Activated naive CD4-positive, alpha-beta T cell treated with anti-CD3 and anti-CD28 coated beads for 36 hours (primary cell): ENCODE measurements at places on chromosomes 2 and 18. TPM values are rescaled to one million over a fixed set of nuclear protein-coding genes. Genes with fewer than 3 reads are reported as not detected.

The CDKL4 gene
- total RNA-seq, result not detected

The MYO3B gene
- total RNA-seq, result 0.17 TPM

The ACADL gene
- not detected for total RNA-seq

The CIB4 gene
- not detected for total RNA-seq

The TCF7L1 gene
- total RNA-seq, result not detected

The NEU2 gene
- not detected for total RNA-seq

GRCh38 chr18:70377857-70378701, 89.2 kb downstream of the SOCS6 start:
- no peak overlapping the region for H3K4me3 ChIP-seq
- no peak for DNase-seq
- no peaks in the 10 kb centered on the region for H3K4me1 ChIP-seq
- no peak overlapping the region for H3K27ac ChIP-seq
- no peaks in the 10 kb centered on the region for H3K36me3 ChIP-seq

- H3K4me1 ChIP-seq, result no peaks in the 10 kb centered on the region
- H3K4me3 ChIP-seq, result no peak overlapping the region
- DNase-seq, result peak; percentile 60
- H3K27me3 ChIP-seq, result no peaks in the 10 kb centered on the region
Observed at GRCh38 chr2:148201075-148202004, 180.4 kb downstream of the MBD5 start.

GRCh38 chr2:238136820-238137537, 1.5 kb upstream of the KLHL30 start:
- no peak overlapping the region for H3K4me3 ChIP-seq
- peaks cover 5% of the 10 kb centered on the region for H3K4me1 ChIP-seq
- H3K27me3 ChIP-seq, result no peaks in the 10 kb centered on the region
- H3K36me3 ChIP-seq, result no peaks in the 10 kb centered on the region
- DNase-seq, result no peak

DNA sequence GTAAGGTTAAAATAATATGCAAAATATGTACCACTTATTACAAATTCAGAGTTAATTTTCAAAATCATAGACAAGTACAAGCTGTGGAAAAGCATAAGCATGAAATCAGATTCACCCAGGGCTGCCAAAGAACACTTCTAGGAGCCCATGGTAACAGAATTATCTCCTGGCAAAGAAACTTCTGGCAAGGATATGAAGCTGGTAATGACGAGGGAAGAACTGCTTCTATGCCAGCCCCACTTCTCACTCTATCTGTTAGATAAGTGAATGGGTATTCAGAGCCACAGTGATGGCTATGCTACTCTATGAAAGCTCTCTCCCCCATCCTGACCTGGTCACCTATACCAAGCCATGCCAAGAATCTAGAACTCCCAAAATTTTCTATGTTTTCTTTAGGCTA, 36.9 kb upstream of the PDE1A start:
- no peak overlapping the region for H3K27ac ChIP-seq
- H3K4me1 ChIP-seq, result no peaks in the 10 kb centered on the region
- H3K36me3 ChIP-seq, result no peaks in the 10 kb centered on the region
- no peak overlapping the region for H3K4me3 ChIP-seq

GRCh38 chr2:12555012-12555645, 161.6 kb upstream of the TRIB2 start:
- H3K27me3 ChIP-seq, result no peaks in the 10 kb centered on the region
- H3K4me3 ChIP-seq, result peak overlapping the region; percentile 5
- H3K36me3 ChIP-seq, result peaks cover 1% of the 10 kb centered on the region
- H3K4me1 ChIP-seq, result peaks cover 35% of the 10 kb centered on the region
- DNase-seq, result peak; percentile 52
- peak overlapping the region; percentile 86 for H3K27ac ChIP-seq

- peaks cover 32% of the 10 kb centered on the region for H3K4me1 ChIP-seq
- H3K36me3 ChIP-seq, result no peaks in the 10 kb centered on the region
- H3K27me3 ChIP-seq, result peaks cover 2% of the 10 kb centered on the region
- H3K27ac ChIP-seq, result no peak overlapping the region
Observed at GRCh38 chr2:102037681-102038080, 45.9 kb downstream of the IL1R2 start.

DNA sequence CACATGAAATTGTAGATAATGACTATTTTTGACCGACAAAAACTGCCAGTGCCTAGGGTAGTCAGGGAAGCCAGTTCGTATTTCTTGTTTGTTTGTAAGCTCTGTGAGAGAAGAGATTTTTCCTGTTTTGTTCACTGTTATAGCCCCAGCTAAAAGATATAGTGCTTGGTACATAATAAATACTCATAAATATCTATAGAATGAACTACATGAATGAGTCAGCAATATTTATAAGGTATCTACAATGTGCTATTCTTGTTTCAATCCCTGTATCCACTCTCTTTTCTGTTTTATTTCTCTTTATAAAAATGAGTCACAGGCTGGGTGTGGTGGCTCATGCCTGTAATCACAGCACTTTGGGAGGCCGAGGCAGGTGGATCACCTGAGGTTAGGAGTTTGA, 275.6 kb upstream of the FANCL start:
- DNase-seq, result no peak
- no peak overlapping the region for H3K4me3 ChIP-seq
- no peaks in the 10 kb centered on the region for H3K36me3 ChIP-seq

GRCh38 chr18:9032519-9032918, 70.0 kb upstream of the NDUFV2 start:
- H3K4me1 ChIP-seq, result peaks cover 3% of the 10 kb centered on the region
- H3K27me3 ChIP-seq, result no peaks in the 10 kb centered on the region
- DNase-seq, result no peak
- H3K27ac ChIP-seq, result no peak overlapping the region

GRCh38 chr2:218431878-218432277, 13.0 kb downstream of the VIL1 start:
- no peaks in the 10 kb centered on the region for H3K36me3 ChIP-seq
- no peaks in the 10 kb centered on the region for H3K27me3 ChIP-seq
- H3K4me1 ChIP-seq, result no peaks in the 10 kb centered on the region

DNA sequence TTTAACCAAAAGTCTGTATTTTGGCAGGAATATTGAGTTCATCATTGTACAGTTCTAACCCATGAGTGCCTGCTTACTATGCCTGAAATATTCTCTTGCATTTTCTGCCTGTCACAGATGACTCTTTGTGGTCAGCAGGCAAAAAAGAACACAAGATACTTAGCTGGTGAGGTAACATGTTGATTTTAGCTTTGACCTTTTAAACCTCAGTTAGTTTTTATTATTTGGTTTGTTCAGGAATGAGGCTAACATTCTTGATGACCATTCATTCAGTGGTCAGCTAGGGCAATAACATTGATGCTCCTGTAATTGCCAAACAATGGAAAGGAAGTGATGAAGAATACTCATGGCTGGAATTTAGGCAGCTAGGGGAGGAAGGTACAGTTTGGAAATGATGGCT, 491.2 kb downstream of the PIK3C3 start:
- H3K36me3 ChIP-seq, result no peaks in the 10 kb centered on the region
- H3K27me3 ChIP-seq, result no peaks in the 10 kb centered on the region
- H3K27ac ChIP-seq, result no peak overlapping the region
- no peak overlapping the region for H3K4me3 ChIP-seq
- no peak for DNase-seq
- no peaks in the 10 kb centered on the region for H3K4me1 ChIP-seq

DNA sequence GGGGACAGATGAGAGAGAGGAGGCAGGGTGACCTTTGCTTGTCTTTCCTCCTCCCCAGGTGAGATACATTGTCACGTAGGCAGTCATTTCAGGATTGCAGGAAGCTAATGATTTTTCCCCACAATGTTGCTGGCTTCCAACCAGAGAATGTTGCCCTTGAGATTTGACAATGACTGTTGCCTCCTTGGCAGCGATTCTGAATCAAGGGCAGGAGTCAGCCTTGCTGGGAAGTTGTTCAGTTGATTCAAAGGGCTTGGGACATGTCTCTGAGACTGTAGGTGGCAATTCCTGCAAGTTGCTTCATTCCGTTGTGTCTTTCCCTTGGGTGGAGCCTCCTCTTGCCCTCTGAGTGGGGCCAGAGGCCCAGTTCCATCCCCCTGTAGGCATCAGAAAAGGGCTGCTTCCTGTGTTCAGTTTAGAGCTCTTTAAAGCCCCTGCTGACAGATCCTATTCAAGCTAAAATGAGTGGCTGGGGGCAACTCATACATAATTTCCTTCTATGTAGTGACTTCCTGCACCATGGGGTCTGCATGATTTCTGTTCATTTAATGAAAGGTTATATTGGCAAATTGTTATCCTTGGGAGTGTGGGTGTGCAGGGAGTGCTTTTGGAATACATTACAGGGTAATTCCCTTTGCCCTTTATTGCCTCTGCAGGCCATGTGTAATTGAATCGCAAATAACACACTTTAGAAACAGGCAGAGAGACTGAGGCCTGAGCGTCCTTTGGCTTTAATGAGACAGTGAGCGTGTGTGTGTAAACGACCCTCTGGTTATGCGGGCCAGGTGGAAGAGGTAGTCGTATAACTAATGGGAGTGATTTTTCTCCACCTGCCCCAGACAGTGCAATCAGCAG, 52.4 kb downstream of the GPR39 start:
- H3K4me1 ChIP-seq, result no peaks in the 10 kb centered on the region
- no peak for DNase-seq
- H3K27me3 ChIP-seq, result no peaks in the 10 kb centered on the region
- H3K4me3 ChIP-seq, result no peak overlapping the region
- no peak overlapping the region for H3K27ac ChIP-seq

DNA sequence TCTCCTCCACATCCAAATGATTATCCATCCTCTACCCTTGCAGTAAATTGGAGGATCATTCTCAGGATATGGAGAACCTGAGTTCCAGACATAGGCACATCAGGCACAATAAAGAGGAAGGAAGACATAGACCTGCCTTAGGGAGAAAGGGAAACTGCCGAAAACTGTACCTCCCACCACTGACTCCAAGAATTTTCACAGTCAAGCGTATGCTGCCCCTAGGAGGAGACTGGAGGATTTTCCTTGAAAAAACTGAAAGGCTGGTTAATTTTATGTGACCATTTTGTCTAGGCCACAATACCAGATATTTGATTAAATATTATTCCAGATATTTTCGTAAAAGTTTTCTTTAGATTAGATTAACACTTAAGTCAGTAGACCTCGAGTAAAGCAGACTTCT, 638.5 kb upstream of the PKDCC start:
- peaks cover 3% of the 10 kb centered on the region for H3K27me3 ChIP-seq
- DNase-seq, result no peak
- no peaks in the 10 kb centered on the region for H3K4me1 ChIP-seq
- H3K27ac ChIP-seq, result no peak overlapping the region
- H3K36me3 ChIP-seq, result no peaks in the 10 kb centered on the region

- no peak overlapping the region for H3K4me3 ChIP-seq
- peaks cover 8% of the 10 kb centered on the region for H3K4me1 ChIP-seq
- H3K27ac ChIP-seq, result no peak overlapping the region
- no peaks in the 10 kb centered on the region for H3K27me3 ChIP-seq
- no peaks in the 10 kb centered on the region for H3K36me3 ChIP-seq
Observed at GRCh38 chr2:231364961-231365810, 30.3 kb upstream of the B3GNT7 start.

DNA sequence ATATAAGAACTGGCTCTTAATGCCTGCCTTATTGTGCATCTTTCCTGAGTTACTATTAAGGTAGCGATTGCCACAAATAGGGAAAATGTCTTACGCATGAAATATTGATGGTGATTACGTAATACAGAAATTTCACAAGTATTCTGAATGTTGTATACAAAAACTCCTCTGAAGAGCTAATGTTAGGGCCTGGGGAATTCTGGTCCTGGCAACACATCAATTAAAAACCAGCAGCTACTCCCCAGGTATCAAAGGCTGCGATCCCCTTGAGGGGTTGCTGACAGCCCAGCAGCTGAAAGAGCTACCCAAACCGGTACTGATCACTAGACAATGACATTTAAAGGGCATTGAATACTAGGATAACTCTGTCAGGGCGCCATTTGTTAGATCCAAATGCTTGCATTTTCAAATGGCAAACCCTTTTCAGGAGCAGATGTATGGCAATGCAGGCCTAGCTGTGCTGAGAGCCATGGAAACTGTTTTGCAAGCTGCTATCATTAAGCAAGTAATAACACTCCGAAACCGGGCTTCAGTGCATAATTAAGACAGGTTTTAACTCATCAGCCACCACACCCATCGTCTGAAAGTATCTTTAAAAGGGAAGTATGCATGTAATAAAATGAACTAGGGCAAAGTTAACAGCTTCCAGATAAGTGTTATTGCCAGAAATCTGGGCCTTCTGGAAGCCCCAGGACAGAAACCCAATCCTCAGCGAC, 78.4 kb downstream of the CLHC1 start:
- no peak overlapping the region for H3K4me3 ChIP-seq
- H3K27ac ChIP-seq, result no peak overlapping the region
- no peak for DNase-seq

DNA sequence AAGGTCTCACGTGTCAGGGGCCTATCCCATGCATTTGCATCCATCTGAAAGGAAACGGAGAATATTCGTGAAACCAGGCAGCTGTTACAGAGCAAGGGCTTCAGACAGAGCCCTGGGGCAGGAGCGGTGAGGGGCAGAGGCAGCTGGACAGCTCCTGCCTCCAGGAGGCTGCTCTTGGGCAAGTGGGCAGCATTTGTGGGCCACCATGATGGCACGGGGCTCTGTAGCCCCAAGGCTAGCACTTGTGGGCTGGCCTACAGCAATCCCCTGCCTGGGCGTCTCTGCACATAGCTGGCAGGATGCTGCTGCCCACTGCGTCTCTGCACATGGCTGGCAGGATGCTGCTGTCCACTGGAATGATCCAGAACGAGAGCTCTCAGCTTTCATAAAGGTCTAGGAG, 52.8 kb upstream of the PTMA start:
- no peak for DNase-seq
- H3K27ac ChIP-seq, result no peak overlapping the region
- no peaks in the 10 kb centered on the region for H3K36me3 ChIP-seq
- no peak overlapping the region for H3K4me3 ChIP-seq
- no peaks in the 10 kb centered on the region for H3K27me3 ChIP-seq

- no peak overlapping the region for H3K4me3 ChIP-seq
- H3K36me3 ChIP-seq, result no peaks in the 10 kb centered on the region
- H3K27ac ChIP-seq, result no peak overlapping the region
- no peak for DNase-seq
- H3K4me1 ChIP-seq, result no peaks in the 10 kb centered on the region
Observed at GRCh38 chr18:34039611-34040010, 185.1 kb downstream of the NOL4 start.
